Stimulated activated CD4-positive, alpha-beta T cell treated with anti-CD3 and anti-CD28 coated beads, Interleukin-1b, Interleukin-23, amount 100 ng/mL, for 48 hours (primary cell): ENCODE measurements at places on chromosomes 5 and 9.

DNA sequence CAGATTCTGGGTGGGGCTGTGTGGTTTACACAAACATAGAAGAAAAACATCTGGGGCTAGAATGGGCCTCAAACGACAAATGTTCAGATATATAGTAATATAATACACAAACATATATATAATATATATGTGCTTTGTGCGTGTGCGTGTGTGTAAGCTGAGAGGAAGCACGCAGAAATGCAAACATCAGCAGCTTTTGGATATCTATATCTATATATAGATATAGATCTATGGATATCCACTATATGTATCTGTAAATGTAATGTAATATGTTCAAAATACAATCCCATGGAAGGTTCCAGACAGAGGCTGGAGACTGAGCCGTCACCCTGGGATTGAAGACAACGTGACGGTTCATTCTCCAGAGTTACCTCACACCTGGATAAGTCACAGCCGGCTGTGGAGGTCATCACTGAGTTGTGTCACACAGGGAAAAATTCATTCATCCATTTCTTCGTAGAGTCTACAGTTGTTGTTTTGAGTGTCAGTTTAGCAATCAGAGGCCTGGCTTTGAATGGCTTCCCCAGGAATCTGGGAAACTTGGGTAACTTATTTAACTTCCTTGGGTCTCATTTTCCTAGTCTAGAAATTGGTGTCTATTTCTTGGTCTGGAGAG, 123.0 kb upstream of the CPEB4 start:
- DNase-seq, result no peak

GRCh38 chr5:140251527-140251973, 51.4 kb downstream of the PFDN1 start:
- peak; percentile 85 for DNase-seq

- no peak for DNase-seq
Observed at GRCh38 chr9:68473790-68474189, 66.9 kb downstream of the TMEM252 start.

GRCh38 chr9:105047742-105048041, 119.7 kb upstream of the ABCA1 start:
- no peak for DNase-seq

DNA sequence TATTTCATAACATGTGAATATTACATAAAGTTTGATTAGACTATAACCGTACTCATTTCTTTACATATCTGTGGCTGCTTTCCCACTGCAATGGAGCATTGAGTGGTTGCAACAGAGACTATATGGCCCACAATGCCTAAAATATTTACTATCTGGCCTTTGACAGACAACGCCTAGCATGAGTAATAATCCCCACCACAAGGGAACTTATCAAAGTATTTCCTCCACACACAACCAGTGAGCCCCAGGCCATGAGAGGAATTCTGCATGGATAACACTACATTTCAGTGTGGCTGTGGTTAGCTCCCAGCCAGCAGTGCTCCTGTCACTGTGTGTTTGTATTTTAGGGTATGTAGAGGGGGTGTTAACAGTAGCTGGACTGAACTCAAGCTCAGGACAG, 54.8 kb downstream of the FAM81B start:
- DNase-seq, result no peak
